ENCODE measurements at places on chromosomes 2 and 18.
A peak's percentile ranks its signal among the peaks of the same experiment; 100 is the strongest.

GRCh38 chr2:65850695-65851094 lies 418.3 kb upstream of the SPRED2 start:
- H3K27me3 ChIP-seq = no peaks in the 10 kb centered on the region
- no peak overlapping the region for H3K27ac ChIP-seq

GRCh38 chr2:96353032-96353561 lies 17.5 kb downstream of the NCAPH start:
- H3K4me1 ChIP-seq = no peaks in the 10 kb centered on the region
- no peak overlapping the region for H3K27ac ChIP-seq
- DNase-seq = peak; percentile 47
- H3K36me3 ChIP-seq = no peaks in the 10 kb centered on the region
- no peaks in the 10 kb centered on the region for H3K27me3 ChIP-seq

DNA sequence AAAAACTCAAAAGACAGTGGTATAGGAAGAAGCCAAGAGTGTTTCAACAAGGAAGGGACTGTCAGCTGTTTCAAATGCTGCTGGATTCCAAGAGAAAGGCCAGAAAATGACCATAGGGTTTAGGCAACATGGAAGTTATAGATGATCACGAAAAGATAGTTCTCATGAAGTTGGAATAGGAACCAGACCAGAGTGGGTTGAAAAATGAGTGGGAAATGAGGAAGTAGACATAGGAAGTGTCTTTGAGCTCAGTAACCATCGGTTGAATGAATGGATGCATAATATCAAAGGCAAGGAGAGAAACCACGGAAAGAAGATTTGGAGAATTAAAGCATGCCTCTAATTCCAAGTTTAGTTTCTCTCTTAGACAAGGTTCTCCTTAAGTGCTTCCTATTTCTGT lies 1.3 kb downstream of the NCAPH start:
- no peak for DNase-seq
- no peaks in the 10 kb centered on the region for H3K27me3 ChIP-seq
- no peak overlapping the region for H3K27ac ChIP-seq
- H3K4me3 ChIP-seq = no peak overlapping the region
- H3K4me1 ChIP-seq = peaks cover 4% of the 10 kb centered on the region

DNA sequence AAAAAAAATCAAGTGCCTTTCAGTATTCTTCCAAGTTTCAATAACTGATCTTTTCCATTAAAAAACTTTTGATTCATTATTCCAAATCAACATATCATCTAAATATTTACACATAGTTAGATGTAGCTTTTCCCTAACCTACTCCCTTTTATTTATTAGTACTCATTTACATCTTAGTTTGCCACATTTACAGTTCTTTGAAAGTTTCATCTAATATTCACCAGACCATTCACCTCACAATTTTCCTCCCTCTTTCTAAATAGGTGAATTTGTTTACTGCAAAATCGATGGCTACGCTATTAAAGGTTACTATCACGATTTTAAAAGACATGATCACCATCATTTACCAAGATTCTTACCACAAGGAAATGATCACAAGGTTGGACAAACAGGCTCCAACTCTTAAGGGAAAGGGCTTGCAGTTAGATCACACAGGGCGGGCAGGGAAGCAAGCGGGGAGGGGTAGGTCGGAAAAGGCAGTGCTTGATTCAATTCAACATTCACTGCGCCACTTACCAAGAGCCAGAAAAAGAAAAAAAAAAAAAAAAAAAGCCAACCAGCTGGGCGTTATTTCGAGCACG lies 654 bp upstream of the MARCHF7 start:
- H3K4me1 ChIP-seq = peaks cover 26% of the 10 kb centered on the region
- H3K27ac ChIP-seq = peak overlapping the region; percentile 99
- DNase-seq = no peak

GRCh38 chr2:59578349-59578748 lies 975.1 kb downstream of the BCL11A start:
- H3K36me3 ChIP-seq = no peaks in the 10 kb centered on the region
- H3K27me3 ChIP-seq = no peaks in the 10 kb centered on the region
- no peak overlapping the region for H3K27ac ChIP-seq
- H3K4me3 ChIP-seq = no peak overlapping the region
- DNase-seq = no peak

GRCh38 chr2:111219285-111219684 lies 98.6 kb downstream of the BCL2L11 start:
- no peak overlapping the region for H3K4me3 ChIP-seq
- H3K36me3 ChIP-seq = no peaks in the 10 kb centered on the region
- peaks cover 15% of the 10 kb centered on the region for H3K4me1 ChIP-seq
- no peaks in the 10 kb centered on the region for H3K27me3 ChIP-seq
- DNase-seq = no peak

DNA sequence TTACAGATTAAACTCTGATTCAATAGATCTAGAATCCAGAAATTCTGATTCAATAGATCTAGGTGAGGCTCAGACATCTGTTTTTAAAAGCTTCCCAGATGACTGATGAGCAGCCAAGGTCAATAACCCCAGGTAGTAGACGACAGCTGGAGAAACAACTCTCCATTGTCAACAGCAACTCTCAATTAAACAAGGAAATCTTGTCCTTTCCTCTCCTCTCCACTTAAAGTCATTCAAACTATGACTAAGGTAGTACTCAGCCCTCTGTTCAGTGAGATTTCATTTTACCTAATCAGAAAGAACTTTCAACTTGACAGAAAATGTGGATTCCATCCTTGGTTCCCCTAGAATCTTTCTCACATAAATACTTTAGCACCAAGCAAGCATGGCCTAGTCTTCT lies 94.6 kb upstream of the SCG2 start:
- peaks cover 16% of the 10 kb centered on the region for H3K4me1 ChIP-seq
- no peaks in the 10 kb centered on the region for H3K27me3 ChIP-seq
- H3K27ac ChIP-seq = peak overlapping the region; percentile 25
- no peak for DNase-seq

DNA sequence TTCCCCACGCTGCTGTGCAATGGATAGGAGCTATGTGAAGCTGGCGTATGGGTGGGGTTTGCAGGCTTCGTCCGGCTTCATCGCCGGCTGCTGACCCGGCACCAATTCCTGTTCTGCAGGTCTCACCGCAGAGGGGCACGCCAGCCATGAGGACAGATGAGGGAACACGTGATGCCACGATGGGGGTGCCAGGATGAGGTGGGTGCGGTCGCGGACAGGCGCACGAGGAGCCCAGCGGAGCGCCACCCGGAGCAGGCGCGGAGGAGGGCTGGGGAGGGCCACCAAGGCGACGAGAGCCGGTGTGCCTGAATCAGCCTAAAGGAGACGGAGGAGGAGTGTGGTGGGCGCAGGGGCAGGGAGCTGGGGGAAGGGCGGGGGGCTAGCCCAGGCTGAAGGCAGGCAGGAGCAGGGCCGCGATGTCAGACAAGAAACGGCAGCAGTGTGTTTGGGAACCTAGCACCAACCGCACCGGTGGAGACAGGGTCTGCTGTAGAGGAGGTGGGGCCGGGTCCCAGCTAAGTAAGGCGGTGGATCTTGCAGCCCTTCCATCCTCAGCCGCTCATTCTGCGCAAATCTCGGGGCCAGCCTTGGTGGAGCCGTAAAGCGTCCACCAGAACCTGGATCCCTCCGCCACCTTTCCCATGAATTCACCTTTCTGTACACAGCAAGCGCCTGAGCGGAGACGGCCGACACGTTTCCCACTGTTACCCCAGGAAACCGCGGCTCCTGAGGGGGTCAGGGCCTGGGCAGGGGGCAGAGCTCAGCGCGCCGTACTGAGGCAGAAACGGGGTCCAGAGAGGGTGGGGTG lies 17.0 kb upstream of the CD8A start:
- no peaks in the 10 kb centered on the region for H3K36me3 ChIP-seq
- peak; percentile 79 for DNase-seq
- H3K27me3 ChIP-seq = peaks cover 5% of the 10 kb centered on the region
- peaks cover 29% of the 10 kb centered on the region for H3K4me1 ChIP-seq

- H3K4me3 ChIP-seq = no peak overlapping the region
- H3K4me1 ChIP-seq = no peaks in the 10 kb centered on the region
- no peak for DNase-seq
- no peak overlapping the region for H3K27ac ChIP-seq
Measured at GRCh38 chr18:66534110-66534509, 69.8 kb downstream of the CDH19 start.

DNA sequence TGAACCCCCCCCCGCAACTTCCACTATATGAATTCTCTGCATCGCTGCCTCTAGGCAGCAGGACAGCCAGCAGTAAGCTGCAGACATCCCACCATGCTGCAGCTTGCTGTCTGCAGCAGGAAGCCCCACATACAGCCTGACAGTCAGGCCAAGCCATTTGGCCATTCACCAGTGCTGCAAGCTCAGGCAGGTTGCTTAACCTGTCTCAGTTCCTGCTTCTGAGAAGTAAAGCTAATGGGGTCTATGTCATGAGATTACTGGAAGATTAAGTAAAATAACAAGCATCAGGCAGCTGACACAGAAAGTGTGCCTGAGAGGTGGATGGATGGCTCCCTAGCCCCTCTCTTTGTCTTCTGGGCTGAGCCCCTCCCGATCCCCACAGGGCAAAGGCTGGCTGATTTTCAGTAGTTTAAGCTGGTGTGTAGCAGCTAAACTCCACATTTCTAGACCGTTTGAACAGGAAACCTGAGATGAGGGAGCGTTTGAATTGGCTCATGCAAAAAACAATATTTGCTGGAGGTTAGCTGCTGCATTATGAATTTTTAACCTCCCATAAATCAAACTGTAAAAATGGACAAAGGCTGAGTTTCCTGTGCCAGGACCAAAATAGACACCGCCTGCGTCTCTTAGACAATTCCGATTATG lies 193.8 kb upstream of the ARL4C start:
- H3K4me3 ChIP-seq = no peak overlapping the region
- H3K27ac ChIP-seq = no peak overlapping the region
- no peaks in the 10 kb centered on the region for H3K27me3 ChIP-seq

DNA sequence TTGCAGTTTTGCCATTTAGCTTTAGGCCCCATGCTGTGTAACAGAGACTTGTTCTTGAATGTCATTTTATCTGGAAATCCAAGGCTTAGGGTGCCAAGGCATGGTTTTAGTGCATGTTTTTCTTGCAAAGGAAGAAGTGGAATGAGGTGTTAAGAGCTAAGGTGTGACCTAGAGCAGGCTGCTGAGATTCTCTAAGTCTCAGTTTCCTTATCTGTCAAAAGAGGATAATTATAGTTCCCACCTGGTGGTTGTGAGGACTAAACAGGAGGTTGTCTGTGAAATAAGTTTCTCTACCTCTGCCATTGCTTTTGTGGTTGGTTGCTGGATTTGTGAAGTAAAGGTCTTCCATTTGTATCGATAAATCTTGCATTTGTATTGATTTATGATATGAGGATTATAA lies 82.0 kb downstream of the TANC1 start:
- peaks cover 27% of the 10 kb centered on the region for H3K4me1 ChIP-seq
- no peaks in the 10 kb centered on the region for H3K27me3 ChIP-seq
- no peaks in the 10 kb centered on the region for H3K36me3 ChIP-seq

- H3K4me3 ChIP-seq = no peak overlapping the region
- H3K27me3 ChIP-seq = no peaks in the 10 kb centered on the region
- no peak for DNase-seq
- no peaks in the 10 kb centered on the region for H3K36me3 ChIP-seq
Measured at GRCh38 chr2:121583555-121583954, 52.9 kb downstream of the RNU4ATAC start.

- DNase-seq = no peak
- H3K4me3 ChIP-seq = no peak overlapping the region
- H3K27ac ChIP-seq = no peak overlapping the region
- H3K4me1 ChIP-seq = no peaks in the 10 kb centered on the region
- H3K36me3 ChIP-seq = peaks cover 13% of the 10 kb centered on the region
Measured at GRCh38 chr2:201275990-201276389, 15.7 kb downstream of the CASP8 start.

DNA sequence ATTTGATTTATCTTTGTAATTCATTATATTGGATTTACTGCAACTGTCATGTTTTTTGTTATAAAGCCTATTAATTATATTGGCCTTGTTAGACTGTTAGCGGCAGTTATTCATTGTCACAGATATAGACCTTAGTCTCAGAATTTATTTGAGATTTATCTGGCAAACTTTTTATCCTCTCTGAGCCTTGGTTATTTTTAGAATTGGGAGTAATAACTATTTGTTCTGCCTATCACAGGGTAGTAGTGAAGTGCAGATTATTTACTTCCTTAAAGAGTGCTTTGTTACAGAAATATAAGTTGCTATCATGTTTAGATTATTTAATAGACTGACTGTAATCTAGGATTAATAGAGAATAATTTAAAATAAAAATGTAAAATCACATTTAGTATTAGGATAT lies 41.9 kb downstream of the AGPS start:
- no peak for DNase-seq
- no peak overlapping the region for H3K4me3 ChIP-seq
- no peaks in the 10 kb centered on the region for H3K4me1 ChIP-seq
- no peaks in the 10 kb centered on the region for H3K36me3 ChIP-seq
- H3K27me3 ChIP-seq = no peaks in the 10 kb centered on the region
- no peak overlapping the region for H3K27ac ChIP-seq

- peaks cover under 1% of the 10 kb centered on the region for H3K4me1 ChIP-seq
- no peaks in the 10 kb centered on the region for H3K27me3 ChIP-seq
- H3K36me3 ChIP-seq = no peaks in the 10 kb centered on the region
Measured at GRCh38 chr18:75253784-75254183, 43.2 kb downstream of the TSHZ1 start.

- H3K36me3 ChIP-seq = no peaks in the 10 kb centered on the region
- H3K27ac ChIP-seq = no peak overlapping the region
- H3K4me3 ChIP-seq = no peak overlapping the region
- H3K27me3 ChIP-seq = no peaks in the 10 kb centered on the region
- DNase-seq = no peak
Measured at GRCh38 chr18:44996261-44996660, 315.6 kb downstream of the SETBP1 start.

- no peaks in the 10 kb centered on the region for H3K27me3 ChIP-seq
- H3K27ac ChIP-seq = no peak overlapping the region
- DNase-seq = peak; percentile 60
Measured at GRCh38 chr2:145764631-145765030, 1244.7 kb upstream of the ZEB2 start.

DNA sequence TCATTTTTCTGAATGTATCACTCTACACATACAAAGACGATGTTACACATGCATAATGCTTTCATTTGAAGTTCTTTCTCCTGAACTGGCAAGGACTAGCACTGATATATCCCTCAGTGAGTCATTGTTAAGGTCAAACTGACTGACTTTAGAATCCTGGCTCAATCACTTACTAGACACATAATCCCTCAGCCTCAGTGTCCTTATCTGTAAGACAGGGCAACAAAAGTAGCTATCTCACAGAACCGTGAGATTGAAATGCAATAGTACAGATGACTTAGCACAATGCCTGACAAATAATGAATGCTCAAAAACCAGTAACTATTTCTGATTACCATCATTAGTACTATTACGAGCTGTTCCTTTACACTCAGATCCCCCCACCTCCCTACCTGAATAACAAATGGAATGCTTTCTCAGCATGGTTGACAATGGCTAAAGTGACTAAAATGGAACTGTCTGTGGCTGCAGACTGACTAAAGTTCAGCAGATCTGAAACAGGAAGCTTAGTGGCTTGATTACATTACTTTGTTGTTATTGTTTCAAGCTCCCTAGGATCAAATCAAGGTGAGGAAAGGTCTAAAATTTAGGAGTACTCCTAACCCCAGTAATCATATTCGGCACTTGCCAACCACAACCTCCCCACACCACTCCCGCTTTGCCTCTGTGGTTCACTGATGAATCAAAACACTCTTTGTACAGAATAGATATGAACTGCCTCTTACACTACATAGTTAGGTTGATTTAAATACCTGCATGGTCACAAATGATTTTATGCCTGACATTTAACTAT lies 35.8 kb upstream of the CACNB4 start:
- DNase-seq = no peak
- no peak overlapping the region for H3K27ac ChIP-seq

GRCh38 chr2:73700131-73700611 lies 37.0 kb downstream of the TPRKB start:
- no peaks in the 10 kb centered on the region for H3K4me1 ChIP-seq
- H3K27me3 ChIP-seq = no peaks in the 10 kb centered on the region
- H3K4me3 ChIP-seq = no peak overlapping the region
- no peak overlapping the region for H3K27ac ChIP-seq
- H3K36me3 ChIP-seq = no peaks in the 10 kb centered on the region
